ENCODE measurements at places on chromosomes 5 and 9.

DNA sequence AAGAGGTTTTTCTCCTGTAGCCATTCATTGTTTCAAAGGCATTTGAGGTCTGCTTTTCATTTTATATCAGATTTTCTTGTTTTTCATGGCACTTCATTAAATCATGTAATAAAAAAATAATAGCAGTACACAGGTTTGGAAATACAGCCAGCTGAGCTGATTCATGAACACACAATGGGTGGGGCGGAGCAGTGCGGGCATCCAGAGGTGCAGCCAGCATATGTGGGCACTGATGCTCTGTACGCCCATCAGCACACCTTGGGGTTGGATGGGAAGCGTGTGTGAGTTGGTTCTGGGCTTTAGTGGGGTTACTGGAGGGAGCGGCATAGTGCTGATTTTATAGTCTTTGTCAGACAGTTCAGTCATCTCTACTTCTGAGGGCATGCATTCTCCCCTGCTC lies 54.2 kb upstream of the IRX4 start:
- no peak for DNase-seq

GRCh38 chr9:13942695-13943094 lies 371.2 kb downstream of the NFIB start:
- DNase-seq, result peak; percentile 58

- DNase-seq, result peak; percentile 5
Measured at GRCh38 chr5:96336351-96336985, 96.6 kb downstream of the PCSK1 start.

DNA sequence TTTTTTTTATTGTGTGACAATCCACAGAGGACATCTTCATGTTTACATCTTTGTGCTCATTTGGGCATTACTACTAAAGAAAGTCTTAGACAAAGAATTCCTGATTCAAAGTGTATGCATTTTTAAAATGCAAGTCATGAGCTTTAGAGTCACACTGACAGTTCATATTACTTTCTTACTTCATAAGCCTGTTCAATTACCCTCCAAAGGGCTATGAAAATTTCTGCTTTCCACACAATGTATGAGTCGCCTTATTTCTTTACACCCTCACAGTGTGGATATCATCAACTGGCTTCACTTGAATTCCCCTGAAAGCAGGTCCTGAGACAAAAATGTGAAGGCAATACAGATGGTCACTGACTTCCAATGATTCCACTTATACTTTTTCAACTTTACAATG lies 280.4 kb upstream of the PTGER4 start:
- DNase-seq, result no peak

GRCh38 chr5:76269259-76269931 lies 133.7 kb upstream of the IQGAP2 start:
- no peak for DNase-seq

DNA sequence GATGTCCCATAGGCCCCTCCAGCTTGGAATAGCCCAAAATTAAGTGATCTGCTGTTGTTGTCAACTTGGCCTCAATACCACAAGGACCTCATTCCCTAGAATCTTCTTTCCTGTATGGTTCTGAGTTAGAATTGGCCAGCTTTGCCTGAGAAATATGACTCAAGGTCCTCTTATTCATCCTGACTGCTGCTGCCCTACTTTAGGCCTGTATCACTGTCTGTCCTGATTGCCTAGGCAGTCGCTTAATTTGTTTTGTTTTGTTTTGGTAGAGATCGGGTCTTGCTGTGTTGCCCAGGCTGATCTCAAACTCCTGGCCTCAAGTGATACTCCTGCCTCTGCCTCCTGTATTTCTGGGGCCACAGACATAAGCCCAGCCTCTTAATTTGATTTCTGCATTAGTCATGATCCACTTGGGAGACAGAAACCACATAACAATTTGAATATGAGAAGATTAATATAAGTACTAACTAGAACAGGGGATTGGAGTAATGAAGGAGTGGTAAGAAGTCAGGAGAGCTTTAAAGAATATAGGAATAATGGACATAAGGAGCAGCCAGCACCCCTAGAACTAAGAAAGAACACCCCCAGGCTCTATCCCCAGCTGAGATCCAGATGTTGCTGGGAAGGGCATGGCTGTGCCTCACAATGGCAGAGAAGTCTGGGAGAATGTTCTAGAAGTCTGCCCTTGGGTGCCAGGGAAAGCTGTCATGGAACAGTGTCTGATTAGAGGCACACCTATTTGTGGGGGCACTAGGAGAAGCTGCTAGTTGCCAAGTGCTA lies 4.6 kb downstream of the TEX53 start:
- no peak for DNase-seq

DNA sequence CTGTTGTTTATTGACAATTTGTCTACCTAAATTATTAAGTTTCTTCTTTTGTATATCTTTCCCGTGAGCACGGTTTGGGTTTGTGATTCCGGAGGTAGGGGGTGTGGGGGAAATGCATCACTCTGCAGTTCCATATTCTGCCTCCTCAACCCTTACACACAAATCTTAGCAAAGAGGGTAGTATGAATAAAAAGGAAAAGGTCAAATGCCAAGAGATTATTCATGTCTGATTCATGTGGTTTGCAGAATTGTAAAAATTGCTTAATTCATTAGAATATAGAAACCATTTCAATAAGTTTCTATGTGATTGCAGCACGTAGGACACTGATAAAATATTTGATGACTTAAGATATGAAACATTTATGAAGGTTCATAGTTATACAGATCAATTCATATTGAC lies 601.9 kb downstream of the SEMA5A start:
- no peak for DNase-seq

DNA sequence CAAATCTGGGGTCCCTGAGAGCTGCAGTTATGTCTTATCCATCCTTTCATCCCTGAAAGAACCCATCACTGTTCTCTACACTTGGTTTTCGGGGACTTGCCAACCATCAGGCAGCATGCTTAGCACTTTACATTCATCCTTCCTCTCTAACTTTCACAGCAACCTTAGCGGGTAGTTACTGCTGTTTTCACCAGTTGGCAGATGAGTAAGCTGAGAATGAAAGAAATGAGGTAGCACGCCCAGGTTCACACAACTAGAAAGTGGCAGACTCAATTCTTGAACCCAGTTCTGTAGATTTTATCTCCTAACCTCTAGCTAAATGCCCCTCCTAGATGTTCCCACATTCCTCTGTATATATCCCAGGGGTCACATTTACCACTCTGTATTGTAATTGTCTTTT lies 342.0 kb upstream of the WWC1 start:
- no peak for DNase-seq

DNA sequence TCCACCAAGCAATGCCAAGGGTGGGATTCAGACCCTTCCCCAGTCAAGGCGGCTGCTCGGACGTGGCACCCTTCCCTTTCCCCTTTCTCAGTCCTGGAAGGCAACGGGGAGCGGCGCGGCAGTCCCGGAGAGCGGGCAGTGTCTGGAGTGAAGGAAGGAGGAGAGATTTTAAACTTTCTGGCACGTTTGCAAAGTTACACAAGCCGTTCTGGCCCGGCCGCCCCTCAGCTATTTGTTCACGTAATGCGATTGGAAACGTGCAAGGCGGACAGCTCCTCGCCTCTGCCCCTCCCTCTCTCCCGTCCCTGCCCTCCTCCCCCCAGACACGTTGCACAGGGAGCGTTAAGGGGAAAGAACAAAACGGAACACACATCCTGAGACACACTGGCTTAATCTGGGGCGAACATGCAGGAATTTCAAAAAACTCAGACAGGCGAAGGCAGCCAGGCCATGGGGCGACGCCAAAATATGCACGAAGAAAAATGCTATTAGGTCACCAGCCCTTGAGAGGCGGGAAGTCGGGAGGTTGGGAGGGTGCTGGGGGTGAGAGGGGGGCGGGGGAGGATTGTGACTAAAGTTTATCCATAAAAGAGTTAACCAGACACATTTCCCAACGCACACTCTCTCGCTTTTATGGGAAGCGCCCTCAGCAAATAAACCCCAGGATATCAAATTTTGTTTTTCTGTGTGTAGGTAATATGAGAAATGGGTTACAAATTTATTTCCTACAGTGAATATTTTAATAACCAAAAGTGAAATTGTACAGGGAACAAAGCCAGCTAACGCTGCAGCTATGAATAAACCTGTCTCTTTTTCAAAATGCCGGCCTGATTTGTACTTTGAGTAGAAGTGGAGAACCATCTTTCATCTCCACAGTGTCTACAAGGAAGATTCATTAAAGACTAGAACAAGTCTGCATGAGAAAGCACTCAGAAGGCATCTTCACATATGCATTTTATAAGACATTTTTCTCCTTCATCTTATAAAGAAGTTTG lies at the start of gene LOX:
TSS of gene LOX (minus strand) at position 144 of the 995 bp plus-strand sequence. CDS start 274 bp downstream, outside the sequence.
- no peak for DNase-seq

DNA sequence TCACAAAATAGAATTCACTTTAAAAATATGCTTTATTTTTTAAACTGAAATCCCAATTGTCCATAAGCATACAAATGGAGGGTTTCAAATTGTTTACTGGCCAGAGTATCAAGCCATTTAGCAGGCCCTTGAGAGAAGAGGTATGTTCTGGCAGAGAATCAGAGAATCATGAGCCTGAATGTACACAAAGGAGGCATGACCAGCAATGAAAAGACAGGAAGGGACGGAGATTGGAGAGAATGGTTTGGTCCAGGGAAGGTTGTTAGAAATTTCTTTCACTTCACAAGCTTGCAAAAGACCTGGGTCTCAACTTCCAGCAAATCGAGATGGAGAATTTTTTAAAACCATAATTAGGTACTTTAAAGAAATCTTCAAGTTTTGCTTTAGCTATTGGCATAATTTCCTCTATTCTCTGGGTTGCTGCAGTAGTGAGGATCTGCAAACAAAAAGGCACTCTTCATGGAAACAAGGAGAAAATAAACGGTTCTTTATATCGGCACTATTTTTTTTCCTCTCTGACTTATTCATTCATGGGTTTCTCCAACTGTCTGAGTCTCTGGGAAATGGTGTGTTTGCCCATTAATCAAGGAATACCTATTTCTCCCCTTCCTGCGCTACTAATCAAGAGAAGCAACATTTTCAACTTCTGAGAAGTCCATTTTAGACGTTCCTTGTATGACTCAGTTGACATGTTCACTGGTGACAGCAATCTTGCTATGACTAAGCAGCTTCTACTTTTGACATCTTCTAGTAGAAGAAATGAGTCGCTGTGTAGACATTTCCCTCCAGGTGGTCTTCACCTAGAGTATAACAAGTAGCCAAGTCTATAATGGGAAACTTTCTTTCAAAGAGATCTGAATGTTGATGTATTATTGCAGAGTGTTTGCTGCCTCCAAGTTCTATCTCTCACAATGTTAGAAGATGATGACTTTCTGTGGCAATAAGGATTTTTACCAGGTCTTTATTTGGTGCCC lies 23.1 kb upstream of the ERCC6L2 start:
- peak; percentile 11 for DNase-seq

DNA sequence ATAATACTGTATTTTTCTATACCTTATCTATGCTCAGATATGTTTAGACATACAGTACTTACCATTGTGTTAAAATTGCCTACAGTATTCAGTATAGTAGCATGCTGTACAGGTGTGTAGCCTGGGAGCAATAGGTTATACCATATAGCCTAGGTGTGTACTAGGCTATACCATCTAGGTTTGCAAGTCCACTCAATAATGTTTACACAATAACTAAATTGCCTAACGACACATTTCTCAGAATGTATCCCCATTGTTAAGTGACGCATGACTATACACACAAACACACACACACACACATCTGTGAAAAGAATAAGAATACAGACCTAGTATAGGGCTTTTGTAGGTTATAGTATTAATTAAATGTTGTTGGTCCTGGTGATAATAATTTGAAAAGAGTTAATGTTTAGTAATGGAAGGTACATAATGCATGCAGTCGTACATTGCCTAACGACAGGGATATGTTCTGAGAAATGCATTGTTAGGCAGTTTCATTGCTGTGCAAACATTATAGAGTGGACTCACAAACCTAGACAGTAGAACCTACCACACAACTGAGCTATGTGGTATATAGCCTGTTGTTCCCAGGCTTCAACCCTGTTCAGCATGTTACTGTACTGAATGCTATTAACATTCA lies 13.6 kb downstream of the TDRD7 start:
- DNase-seq, result no peak

- peak; percentile 62 for DNase-seq
Measured at GRCh38 chr5:108521841-108522506, 140.1 kb upstream of the FBXL17 start.

- no peak for DNase-seq
Measured at GRCh38 chr9:136614372-136614922, 48.3 kb upstream of the EGFL7 start.

- DNase-seq, result no peak
Measured at GRCh38 chr9:88501086-88501485, 33.9 kb upstream of the NXNL2 start.

GRCh38 chr5:38382898-38383297 lies 124.5 kb downstream of the EGFLAM start:
- DNase-seq, result peak; percentile 88

GRCh38 chr9:115135821-115136778 lies 18.1 kb upstream of the TNC start:
- no peak for DNase-seq

GRCh38 chr5:132473668-132474067 lies 16.9 kb downstream of the IRF1 start:
- no peak for DNase-seq

- DNase-seq, result no peak
Measured at GRCh38 chr9:20921362-20921761, 110.1 kb downstream of the HACD4 start.

GRCh38 chr5:39164016-39164415 lies 55.3 kb downstream of the FYB1 start:
- peak; percentile 12 for DNase-seq

DNA sequence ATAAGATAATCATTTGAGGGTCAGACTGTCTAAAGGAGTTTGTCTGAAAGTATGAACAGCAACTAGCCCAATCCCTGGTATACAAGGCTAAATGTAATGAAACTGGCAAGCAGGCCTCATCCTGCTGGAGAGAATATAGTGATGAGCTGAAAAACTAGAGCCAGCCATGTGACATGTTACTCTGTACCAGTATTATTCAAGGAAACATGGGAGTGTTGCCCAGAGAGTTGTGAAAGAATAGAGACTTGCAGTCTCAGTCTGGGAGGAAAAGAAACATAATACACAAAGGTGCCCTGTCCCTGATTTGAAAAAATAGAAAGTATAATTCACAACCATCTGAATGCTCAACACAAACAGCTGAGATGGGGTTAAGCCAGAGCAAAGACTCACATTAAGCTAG lies 37.9 kb upstream of the HTR1A start:
- no peak for DNase-seq

GRCh38 chr5:9483243-9483642 lies 62.6 kb downstream of the SEMA5A start:
- no peak for DNase-seq

DNA sequence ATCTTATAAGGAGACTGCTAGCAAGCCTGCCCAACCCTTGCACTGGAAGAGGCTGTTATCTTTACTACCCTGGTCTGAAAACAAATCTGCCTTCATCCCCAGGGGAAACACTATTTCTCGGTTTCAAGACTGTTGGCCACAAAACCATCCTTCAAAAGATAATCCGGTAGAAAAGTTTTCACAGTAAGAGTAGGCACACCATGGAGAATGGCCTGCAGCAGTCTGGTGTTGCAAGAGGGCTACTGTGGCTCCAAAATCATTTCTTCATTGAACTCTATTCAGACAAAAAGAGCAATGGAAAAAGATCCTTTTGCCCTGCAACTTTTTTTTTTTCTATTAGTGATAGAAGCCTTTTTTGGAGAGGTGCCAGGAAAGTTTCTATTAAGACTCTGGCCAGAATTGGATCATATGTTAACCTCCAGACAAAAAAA lies 163.9 kb downstream of the ARHGEF28 start:
- DNase-seq, result no peak

All from NCI-H1417 (cell line).